ENCODE measurements at places on chromosomes 5 and 9.

DNA sequence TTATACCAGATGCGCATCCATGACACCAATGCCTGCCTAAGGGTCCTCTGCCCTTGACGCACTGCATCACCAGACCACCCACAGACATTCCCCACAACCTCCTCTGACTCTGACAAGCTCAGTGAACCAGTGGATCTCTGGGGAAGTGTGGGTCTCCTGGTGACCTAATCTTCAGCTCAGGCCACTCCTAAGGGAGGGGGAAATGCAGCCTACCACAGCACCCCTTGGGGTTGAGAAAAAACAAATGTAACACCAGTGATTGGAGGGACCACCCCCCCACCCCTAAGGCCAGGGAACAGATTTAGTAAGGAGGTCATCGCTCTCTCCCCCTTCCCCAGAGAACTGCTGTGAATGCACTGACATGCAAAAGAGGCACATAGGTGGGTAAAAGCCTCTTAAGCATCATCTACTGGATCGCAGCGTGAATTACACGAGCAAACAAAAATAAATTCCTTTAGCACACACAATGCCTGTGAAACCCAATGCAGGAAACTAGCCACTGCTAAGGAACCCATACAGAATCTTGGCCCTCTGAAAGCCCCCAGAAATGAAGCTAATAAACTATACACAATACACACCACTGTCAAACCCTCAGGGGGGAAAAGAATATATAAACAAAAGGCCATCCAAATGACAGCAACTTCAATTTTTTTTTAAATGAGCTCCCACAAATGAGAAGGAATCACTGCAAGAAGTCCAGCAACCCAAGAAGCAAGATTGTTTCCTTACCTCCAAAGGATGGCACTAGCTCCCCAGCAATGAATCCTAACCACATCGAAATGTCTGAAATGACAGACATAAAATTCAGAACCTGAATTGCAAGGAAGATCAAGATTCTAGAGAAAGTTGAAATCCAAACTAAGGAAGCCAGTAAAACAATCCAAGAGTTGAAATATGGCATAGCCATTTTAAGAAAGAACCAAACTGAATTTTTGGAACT is 513.7 kb upstream of the PTGER4 start:
- no peak for DNase-seq

DNA sequence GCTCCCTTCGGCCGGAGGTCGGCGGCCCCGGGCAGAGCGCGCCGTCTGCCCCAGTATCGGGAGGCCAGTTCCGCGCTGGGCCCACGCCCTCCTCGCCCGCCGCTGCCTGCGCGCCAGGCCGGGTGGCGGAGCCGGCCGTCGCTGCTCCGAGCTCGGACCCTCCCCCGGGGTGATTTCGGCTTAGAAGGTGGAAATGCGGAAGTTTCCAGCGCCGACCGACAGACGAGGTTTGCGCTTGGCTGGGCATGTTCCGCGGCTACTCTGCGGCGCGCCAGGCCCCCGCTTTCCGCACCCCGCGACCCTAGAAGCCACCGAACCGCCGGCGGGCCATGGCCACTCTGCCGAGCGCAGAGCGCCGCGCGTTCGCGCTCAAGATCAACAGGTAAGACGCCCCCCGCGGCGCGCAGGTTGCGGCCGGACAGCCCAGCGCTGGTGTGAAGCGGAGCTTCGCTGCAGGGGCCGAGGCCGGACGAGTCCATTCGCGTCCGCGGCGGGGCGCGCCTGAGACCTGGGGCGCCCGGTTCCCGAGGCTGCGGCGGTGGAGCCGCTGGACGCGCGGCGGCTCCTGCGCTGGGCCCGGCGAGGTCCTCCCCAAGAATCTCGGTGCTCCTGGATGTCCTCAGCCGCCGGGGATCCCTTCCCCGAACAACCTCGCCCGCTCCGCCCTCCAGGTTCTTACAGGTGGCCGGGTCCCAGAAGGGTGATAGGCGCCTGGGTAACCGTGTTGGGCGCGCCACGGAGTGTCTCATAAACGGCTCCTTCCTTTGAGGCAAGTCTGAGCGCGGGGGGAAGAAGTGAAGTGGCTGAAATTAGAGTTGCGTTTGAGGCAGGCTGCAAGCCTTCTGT is at the start of gene DOCK8:
TSS of gene DOCK8 (plus strand) at position 218 of the 846 bp plus-strand sequence. CDS start at position 330, 112 bp downstream.
- peak; percentile 46 for DNase-seq

DNA sequence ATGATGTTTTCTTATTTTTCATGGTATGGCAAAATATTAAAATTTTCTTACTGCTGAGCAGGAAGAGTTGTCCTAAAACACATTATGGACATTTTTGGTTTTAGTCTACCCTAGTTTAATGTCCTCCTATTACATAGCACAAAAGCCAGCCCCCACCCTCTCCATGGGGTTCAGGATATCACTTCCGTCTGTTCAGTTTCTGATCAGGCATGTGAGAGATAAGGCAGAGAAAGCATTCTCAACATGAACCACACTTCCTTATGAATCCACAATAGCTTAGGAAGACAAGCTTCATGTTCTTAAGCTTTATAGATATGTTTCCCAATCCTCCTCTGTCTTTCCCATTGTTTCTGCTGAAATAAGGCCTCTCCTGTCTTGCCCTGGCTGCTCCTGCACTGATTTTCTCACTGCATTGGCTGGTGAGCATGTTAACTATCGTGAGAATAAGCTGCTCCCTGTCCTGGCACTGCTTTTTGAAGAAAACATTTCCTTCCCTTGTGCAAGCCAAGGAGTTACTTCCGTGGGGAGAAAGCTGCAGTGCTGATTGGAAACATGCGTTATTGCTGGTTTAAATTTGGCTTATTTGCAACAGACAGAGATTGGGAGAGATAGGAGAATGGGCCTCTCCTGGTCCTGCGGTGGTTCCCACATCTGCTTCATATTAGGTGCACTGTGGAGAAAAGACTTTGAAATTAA is 260.3 kb upstream of the RPS23 start:
- DNase-seq, result no peak

DNA sequence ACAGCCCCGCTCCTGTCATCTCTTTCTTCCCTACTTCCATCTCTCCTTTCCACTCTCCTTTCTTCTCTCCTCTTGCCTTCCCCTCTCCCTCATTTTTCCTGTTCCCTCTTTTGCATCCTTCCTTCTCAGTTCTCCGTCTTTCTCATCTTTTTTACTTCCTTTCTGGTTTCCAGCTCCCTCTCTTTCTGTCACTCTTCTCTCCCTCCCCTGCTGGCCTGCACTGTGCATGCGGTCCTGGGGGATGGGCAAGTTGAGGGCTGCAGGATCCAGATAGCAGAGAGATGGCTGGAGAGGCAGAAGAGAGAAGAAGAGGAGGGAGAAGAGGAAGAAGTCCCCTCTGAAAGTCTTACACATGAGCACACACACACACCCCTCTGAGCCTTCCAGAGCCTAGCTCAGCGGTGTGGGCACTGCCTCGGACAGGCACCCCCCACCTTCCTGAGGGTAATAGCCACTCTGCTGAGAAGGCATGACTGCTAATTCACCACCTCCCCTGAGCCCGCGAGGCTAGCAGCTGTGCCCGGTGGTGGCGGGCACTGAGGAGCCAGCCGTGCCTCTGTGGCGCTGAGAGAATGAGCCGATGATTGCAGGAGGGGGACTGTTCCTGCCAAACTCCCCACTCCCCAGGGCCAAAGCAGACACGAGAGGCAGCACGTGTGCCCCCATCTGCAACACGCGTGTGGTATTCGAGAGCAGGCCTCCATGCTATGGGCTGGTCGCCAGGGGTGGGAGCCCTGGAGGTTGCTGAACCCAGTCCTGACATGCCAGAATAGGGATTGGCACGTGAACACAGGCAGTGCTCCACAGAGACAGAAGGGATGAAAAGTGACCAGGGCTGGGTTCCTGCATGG is 3.7 kb upstream of the CAMK2A start:
- DNase-seq, result no peak

DNA sequence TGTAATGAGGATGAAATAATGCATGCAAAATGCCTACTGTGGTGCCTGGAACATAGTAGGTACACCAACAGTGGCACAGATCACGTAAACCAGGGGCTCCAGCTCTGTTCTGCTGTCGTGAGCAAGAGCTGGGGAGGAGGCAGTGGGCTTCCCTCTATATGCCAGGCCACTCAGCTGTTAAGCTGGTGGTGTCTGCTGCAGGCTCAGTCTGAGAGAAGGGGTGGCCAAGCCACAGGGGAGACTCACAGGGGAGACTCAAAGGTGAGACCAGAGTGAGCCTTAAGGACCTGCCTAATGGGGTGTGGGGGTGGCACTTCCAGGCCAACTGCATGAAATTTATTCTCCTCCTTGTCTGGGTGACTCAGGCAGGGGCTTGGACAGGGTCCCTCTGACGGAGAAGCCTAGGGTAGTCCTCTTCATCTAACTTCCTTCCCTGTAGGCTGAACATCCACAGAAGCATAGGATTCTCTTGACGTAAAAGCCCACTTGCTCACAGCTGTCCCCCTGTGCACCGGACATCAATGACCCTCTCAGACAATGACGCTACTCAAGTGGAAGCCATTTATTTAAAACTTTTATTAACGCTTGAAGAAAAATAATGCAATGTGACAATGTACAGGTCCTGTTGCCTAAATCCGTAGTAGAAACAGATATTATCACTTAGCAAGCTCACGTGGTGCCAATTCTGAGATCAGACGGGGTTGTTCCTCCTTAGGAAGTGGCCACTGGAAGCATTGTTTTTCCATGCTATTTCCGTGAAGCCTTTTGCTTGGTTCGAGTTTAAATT is 13.9 kb downstream of the STC2 start:
- no peak for DNase-seq

DNA sequence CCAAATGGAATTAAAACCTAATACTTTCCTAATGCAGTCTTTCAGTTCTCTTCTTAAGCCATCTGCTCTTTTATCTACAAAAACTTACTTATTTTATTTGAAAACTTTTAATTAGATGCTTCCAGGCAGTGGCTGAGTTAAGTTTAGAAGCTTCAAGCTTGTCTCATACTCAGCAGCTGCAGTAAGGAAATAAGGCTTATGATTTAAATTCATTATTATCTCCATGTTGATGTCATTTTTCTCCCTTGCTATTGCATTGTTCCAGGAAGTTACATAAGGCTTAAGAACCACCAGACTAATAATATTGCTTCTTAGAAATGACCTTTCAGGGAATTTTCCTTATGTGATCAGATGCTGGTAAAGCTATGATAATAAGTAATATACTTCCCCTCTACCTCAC is 119.6 kb downstream of the PPP2R2B start:
- DNase-seq, result no peak

- no peak for DNase-seq
Measured at GRCh38 chr9:127495884-127496555, 44.7 kb downstream of the LRSAM1 start.

- no peak for DNase-seq
Measured at GRCh38 chr9:83266666-83267496, 203.9 kb upstream of the RASEF start.

- no peak for DNase-seq
Measured at GRCh38 chr9:125649826-125650225, 57.2 kb downstream of the MAPKAP1 start.

GRCh38 chr5:60803712-60804111 is 40.4 kb downstream of the ELOVL7 start:
- DNase-seq, result no peak

GRCh38 chr5:141392429-141393198 is at the start of gene PCDHGA8:
TSS of gene PCDHGA8 (plus strand) at chr5:141392633. CDS start at chr5:141392814, 181 bp downstream.
- DNase-seq, result no peak

- no peak for DNase-seq
Measured at GRCh38 chr5:139644001-139644456, 4.1 kb upstream of the CXXC5 start.

DNA sequence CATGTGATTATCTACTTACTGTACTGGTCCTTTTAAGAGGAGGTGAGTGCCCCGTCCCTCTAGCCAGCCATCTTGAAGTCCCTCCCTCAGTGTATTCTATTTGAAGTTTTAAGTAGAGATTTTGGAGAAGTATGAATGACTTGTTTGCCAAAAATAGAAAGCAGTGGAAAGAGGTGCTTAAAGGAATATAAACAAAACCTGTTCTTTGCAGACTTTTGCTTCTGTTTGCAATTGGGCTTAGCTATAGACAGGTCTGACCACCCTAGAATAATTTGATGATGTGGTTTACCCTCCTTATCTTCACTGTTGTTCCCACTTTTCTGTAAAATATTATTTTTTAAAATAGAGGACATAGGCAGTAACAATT is 21.2 kb downstream of the OSMR start:
- DNase-seq, result no peak

DNA sequence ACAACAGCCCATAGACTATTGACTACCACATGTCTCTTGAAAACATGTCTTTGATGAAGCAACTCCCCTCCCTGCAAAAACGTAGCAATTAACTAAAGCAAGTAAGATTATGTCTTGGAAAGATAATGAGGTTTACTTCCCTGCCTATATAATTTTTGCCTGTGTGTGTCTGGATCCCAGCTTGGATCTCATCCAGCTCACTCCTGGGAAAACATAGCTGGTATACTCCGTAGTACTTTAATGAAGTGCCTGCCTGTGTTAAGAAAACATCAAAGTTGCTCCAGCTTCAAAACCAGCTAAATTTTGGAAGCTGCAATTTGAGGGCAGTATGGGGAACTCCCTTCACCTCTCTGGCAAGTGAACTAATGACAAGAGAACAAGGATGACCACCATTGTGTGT is 182.6 kb upstream of the C9orf72 start:
- DNase-seq, result no peak

DNA sequence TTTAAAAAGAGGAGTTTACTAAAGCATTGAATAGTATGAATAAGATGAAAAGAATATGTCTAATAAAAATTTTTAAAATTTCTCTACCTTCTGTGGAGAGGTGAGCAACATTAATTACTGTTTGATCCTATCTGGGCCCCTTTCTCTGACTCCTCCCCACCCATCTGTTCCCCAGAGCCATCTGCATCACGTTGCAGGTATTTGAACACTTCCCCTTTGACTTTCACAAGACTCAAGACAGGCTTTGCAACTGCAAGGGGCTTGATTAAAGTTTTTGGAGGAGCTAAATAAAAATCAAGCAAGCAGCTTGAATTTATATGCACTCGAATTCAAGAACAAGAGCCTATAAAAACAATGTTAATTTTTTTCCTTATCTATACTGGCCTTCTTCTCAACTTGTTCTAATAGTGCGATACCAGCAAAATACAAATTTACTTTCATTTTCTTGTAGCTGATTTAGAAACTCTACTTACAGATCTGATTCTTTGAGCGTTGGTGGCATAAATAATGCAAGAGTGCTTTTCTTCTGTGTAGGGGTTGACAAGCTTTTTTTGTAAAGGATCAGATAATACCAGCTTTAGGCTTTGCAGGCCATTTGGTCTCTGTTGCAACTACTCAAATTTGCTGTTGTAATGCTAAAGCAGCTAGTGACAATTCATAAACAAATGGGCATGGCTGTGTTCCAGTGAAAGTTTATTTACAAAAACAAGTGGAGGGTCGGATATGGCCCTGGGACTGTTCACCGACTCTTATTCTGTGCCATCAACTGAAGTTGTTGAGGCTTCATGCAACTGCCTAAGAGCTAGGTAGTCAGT is 21.2 kb downstream of the TXNDC8 start:
- no peak for DNase-seq

- DNase-seq, result no peak
Measured at GRCh38 chr5:1719860-1720259, 79.8 kb downstream of the MRPL36 start.

Measured in esophagus squamous epithelium (tissue), 5 donors.